ENCODE measurements at places on chromosomes 5 and 9. TPM values are rescaled to one million over a fixed set of nuclear protein-coding genes. Genes with fewer than 3 reads are reported as not detected.

The TUSC1 gene
- total RNA-seq: 9.3 TPM

The PNPLA7 gene
- 3.0 TPM for total RNA-seq

The TSLP gene
- 0.65 TPM for total RNA-seq

The GRM6 gene
- not detected for total RNA-seq

The TMC1 gene
- 0.39 TPM for total RNA-seq

The GPR150 gene
- total RNA-seq: not detected

The ARHGEF39 gene
- total RNA-seq: 5.5 TPM

The CYLC2 gene
- not detected for total RNA-seq

The KIF4B gene
- not detected for total RNA-seq

The SRD5A1 gene
- total RNA-seq: 11.0 TPM

The C5orf22 gene
- 29.9 TPM for total RNA-seq

The SAP30L gene
- 27.3 TPM for total RNA-seq

The RARS1 gene
- total RNA-seq: 250 TPM

The SNCB gene
- not detected for total RNA-seq

The SREK1IP1 gene
- 17.7 TPM for total RNA-seq

The CDKN2A gene
- 1.8 TPM for total RNA-seq

The FRRS1L gene
- total RNA-seq: 1.6 TPM

The CEL gene
- total RNA-seq: 0.11 TPM

The NSA2 gene
- total RNA-seq: 108 TPM

The IL31RA gene
- total RNA-seq: 1.4 TPM

The ZBTB6 gene
- 20.1 TPM for total RNA-seq

The ALDOB gene
- not detected for total RNA-seq
